ENCODE measurements at places on chromosomes 5 and 9. TPM values are rescaled to one million over a fixed set of nuclear protein-coding genes. Genes with fewer than 3 reads are reported as not detected.

GRCh38 chr9:136831002-136831719 is 11.1 kb upstream of the AJM1 start:
- DNase-seq, result no peak

GRCh38 chr9:83280268-83280667 is 217.3 kb upstream of the RASEF start:
- no peak for DNase-seq

DNA sequence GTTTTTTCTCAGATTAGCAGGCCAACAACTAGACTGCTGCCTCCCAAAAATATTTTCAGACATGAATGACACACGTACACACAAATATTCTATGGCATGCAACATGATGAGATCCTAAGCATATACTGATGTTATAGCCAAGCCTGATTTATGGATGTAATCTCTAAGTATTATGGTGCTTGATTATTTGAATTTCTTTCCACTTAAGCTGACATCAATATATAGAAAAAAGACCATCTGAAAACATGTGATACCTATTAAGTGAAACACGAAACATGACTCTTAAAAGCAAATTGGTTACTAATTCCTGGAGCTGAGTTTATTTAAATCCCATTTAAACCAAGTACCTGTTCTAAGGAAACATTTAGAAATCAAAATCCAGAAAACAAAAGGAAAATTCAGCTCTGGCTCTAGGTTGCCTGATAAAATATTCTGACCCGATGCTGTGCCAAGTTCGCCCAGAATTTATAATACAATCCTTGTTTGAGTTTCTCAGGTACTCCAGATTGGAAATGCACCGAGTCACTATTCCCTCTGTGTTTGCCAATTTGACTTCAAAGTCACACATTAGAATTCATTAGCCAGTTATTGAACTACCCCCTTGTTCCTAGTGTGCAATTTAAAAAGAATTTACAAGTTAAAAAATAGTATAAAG is 548.6 kb downstream of the CSNK1G3 start:
- DNase-seq, result no peak

The IL3 gene
- not detected for total RNA-seq

DNA sequence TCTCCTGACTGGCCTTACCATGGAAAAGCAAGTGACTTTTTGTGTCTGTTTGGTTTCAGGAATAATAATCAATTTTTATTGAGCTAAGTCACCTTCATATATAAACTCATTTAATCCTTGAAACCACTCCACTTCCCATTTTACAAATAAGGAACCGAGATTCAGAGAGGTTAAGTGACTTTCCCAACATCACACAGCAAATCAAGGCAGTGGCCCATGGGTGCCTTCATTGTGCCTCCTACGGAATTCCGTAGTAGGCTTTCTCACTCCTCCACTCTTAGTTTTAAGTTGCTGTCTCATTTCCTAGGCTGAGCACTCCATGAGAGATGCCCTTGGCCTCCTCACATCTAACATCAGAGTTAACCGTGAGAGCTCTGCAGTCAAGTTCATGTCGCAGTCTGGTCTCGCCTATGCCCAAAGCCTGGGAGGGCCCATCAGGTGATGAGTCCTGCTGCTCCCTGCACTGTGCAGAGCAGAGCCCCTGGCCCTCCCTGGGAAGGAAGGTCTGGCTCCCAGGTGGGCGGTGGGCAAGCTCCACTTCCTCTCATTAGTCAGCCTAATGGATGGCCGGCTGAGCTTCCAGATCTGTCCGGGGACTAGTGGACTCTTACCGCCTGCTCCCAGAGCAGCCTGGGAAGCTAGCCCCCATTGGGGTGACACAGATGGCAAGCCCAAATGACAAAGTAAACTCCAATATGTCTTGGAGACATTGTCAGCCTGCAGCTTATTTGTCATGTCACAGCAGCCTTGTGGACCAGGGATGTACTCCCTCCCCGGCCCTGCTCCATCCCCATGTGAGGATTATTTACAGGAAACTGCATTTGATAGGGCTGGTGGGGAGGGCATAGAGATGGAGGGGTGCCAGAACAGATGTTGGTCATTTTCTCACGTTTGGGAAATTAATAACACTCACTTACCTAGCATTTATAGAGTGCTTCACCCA is 123.4 kb downstream of the MVB12B start:
- no peak for DNase-seq

- peak; percentile 39 for DNase-seq
Observed at GRCh38 chr5:74576941-74577456, 63.5 kb downstream of the ENC1 start.

DNA sequence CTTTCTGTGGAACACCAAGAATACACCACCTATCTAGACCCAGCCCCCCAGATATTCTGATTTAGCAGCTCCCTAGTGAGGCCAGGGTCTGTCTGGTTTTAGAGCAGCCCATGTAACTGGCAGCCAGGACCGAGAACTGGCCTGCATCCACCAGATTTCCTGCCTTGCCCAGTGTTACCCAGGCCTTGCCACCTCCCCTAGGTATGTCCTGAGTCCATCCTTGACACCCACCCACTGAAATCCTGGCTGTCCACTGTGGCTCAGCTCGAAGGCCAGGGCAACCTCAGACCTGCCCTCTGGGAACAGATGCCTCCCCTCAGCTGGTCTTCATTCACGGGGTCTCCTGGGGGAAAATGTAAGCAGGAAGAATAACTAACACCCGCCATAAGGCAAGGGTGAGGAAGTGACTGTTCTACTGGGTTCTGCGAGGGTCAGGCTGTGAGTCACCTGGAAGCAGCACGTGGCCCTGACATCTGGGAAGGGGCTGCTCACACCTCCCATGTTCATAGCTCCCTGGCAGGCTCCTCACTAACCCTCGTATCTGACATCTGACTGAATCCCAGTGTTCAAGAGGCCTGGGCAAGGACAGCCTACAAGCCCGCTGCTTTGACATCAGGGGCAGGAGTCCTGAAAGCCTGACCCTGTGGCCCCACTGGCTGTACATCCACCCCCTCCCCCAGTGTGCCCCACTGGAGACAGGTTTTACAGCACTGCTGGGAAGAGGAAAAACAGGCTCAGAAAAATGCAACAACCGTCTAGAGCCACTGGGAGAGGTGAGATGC is 72.7 kb downstream of the SEMA4D start:
- peak; percentile 11 for DNase-seq

- DNase-seq, result no peak
Observed at GRCh38 chr5:16497546-16497945, 31.9 kb upstream of the ZNF622 start.

The WDR38 gene
- 0.07 TPM for total RNA-seq

The RNF183 gene
- not detected for total RNA-seq

GRCh38 chr5:127101533-127101932 is 28.2 kb upstream of the C5orf63 start:
- DNase-seq, result peak; percentile 32

The FBP1 gene
- 0.95 TPM for total RNA-seq

- no peak for DNase-seq
Observed at GRCh38 chr5:155101697-155102096, 88.1 kb downstream of the KIF4B start.

DNA sequence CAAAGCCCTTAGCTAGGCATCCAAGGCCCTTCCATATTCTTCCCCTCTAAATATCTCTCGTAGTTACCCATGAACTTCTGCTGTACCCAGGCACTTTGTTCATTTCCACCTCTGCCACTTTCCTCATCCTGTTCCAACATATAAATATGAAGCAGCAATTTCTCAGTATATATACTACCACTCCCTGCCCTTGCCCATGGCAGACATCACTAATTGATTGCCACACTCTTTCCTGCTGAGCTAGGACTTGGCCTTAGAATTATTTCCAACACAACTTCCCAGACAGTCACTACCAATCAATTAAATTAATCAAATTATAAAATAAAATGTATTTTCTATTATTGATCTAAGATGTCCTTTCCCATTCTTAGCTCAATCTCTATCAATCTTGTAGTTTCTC is 8.5 kb downstream of the INSYN2B start:
- no peak for DNase-seq

DNA sequence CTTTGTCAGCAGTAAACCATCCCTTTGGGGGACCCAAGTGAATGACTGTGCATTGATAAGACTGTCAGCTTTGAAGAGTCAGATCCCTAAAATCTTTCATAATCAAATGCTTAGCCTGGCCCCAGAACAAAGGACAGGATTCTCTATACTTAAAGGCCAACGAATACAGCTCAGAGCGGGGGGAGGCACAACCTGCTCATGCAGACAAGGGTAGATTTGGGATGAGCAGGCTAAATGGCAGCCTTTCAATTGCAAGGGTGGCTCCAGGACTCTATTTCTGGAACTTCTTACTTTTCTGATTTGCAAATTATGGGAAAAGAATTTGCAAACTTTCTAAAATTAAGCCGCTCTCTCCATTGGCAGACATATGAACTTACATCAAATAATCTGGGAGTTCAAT is 66.4 kb downstream of the ELL2 start:
- DNase-seq, result no peak

- no peak for DNase-seq
Observed at GRCh38 chr9:120868339-120868675, 8.7 kb downstream of the PHF19 start.

The ACER2 gene
- 8.1 TPM for total RNA-seq

DNA sequence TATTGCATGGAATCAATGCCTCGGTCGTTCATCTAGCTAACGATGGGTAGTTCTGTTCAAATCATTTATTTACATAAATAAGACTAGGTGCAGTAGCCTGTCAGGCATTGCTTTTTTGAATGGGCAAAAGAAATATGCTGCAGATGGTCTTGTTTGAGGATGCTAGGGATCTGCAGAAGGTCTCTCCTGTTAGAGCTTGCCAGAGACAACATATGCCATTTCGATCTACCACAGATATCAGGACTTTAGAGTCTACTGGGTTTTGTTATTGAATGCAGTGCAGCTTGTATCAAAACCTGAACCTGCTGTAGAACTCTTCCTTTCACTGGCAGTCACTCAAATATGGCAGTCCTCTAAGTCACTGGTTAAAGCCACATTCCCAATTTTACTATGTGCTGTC is 381.1 kb upstream of the CDH10 start:
- no peak for DNase-seq

DNA sequence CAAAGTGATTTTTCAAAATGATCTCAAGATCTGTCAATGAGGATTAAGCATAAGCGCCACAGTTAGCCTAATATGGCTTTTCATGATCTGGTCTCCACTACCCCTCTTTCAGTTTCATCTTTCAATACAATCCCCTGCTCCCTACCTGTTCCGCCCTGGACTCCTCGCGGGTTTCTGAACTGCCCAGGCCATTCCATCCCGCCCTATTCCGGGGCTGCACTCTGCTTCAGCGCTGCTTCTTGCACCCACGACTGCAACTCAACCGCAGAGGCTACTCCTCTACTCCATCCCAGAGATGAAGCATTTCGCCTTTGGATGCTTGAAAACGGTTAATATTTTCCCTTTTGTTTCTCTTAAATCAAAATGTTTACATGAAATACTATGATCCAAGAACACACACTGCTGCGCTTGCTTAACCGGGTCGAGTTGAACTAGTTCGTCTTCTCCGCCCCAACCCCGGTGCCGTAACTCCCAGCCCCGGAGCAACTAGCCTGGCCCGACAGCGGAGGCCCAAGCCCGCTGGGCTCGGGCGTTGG is 716 bp upstream of the OTULIN start:
- peak; percentile 22 for DNase-seq

GRCh38 chr5:139381837-139382761 is 998 bp downstream of the SLC23A1 start:
- no peak for DNase-seq

DNA sequence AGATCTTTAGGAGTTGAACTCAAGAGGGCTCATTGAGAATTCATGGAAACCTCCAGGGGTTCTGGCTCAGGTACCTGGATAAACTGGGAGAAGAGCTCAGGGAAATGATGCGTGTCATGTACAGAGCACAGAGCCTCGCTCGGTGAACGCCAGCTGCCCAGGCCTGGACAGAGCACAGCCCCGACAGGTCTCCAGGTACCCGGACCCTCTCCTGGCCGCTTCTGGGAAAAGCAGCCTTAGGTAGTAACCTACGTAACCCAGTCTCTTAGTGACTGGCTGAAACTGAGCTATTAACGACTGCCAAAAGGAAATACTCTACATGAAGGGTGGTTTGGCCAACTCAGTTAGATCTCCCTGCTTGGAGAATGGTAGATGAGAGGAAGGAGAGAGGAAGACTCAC is 157.4 kb downstream of the TTLL11 start:
- no peak for DNase-seq

DNA sequence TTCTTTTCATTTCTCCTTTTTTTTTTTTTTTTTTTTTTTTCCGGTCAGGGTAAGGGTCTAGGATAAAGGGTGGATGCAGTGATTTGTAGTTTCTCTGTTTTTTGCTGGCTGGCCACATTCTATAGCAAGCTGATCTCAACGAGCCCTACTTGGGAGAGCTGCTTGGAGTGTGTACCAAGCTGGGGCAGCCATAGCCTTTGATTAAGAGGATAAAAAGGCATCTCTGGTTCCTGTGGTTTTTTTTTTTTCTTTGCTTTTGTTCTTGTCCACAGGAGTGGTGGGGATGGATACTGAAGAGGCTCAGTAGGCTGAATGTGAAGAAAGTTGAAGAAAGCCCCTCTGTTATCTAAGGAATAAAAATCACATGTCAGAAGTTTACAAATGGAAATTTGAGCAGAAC is 955.3 kb upstream of the WWC1 start:
- DNase-seq, result no peak

GRCh38 chr9:29714860-29715259 is 2141.6 kb upstream of the C9orf72 start:
- DNase-seq, result no peak

DNA sequence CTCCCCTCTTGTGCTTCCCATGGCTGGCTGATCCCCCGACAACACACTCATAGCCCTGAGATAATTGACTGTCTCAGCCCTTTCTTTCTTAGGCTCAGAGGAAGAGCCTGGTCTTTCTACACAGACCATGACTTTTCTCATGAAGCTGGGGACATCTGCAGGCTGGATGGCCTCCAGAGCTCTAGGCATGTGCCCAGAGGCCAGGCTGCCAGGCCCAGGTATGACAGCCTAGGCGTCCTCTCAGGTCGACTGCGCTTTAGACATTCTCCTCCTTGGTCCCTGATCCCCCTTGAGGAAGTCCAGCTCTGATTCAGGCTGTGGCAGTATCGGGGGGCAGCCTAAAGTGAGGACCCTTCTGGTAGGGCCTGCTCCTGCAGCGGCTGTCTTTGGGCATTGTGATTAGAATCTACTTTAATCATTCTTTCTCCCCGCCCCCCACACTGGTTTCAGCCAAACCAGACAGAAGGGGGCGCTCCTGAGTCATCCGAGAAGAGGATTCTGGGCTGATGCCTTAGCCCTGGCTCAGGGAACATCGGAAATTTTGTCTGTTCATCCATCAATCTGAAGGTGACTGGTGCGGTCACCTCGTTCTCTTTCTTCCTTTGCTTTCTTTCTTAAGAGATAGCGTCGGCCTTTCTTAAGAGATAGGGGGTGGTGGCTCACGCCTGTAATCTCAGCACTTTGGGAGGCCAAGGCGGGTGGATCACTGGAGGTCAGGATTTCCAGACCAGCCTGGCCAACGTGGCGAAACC is 66.5 kb upstream of the HSPA9 start:
- DNase-seq, result peak; percentile 24

The PKD2L2 gene
- not detected for total RNA-seq

GRCh38 chr5:146797658-146798057 is 80.9 kb downstream of the PPP2R2B start:
- DNase-seq, result no peak
